ENCODE measurements at places on chromosomes 1 and 21. TPM values are rescaled to one million over a fixed set of nuclear protein-coding genes. Genes with fewer than 3 reads are reported as not detected.
A peak's percentile ranks its signal among the peaks of the same experiment; 100 is the strongest.

DNA sequence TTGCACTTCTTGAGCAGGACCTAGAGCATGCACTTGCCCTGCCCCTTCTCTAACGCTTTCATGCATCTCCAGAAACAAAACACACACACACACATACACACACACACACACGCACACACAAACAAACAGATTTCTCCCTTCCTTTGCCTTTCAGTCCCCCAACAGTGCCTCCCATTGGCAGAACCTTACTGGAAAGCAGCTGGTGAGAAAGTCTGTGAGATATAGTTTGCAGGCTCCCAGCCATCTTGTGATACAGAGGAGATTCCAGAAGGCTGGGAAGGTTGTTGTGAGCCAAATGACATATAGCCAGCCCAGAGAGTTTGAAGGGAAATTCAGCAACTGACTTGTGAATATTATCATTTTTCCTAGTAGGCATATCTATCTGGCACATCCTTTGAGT, 35.9 kb upstream of the ZRANB2 start:
- H3K4me3 ChIP-seq = no peak overlapping the region
- H3K27ac ChIP-seq = no peak overlapping the region
- H3K36me3 ChIP-seq = no peaks in the 10 kb centered on the region
- H3K4me1 ChIP-seq = no peaks in the 10 kb centered on the region

DNA sequence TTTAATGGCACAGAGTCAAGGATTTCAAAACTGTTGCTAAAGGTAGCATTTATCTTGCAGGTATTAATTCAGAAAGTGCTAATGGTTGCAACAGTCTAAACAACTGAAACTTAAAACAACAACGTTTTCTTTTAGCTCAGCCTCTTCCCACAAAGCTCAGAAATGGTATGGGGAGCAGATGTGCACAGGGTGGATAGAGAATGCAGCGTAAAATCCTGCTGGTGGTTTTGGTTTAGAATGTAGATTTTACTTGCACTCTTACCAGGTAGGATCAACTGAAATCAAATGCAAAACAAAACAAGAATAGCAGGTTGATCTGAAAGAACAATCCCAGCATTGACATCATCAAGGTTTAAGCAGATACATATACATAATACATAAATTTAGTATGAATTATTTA, 3.8 kb upstream of the LRRC8C start:
- H3K4me3 ChIP-seq = no peak overlapping the region
- no peaks in the 10 kb centered on the region for H3K4me1 ChIP-seq
- no peak overlapping the region for H3K27ac ChIP-seq
- H3K36me3 ChIP-seq = no peaks in the 10 kb centered on the region
- no peak for DNase-seq

DNA sequence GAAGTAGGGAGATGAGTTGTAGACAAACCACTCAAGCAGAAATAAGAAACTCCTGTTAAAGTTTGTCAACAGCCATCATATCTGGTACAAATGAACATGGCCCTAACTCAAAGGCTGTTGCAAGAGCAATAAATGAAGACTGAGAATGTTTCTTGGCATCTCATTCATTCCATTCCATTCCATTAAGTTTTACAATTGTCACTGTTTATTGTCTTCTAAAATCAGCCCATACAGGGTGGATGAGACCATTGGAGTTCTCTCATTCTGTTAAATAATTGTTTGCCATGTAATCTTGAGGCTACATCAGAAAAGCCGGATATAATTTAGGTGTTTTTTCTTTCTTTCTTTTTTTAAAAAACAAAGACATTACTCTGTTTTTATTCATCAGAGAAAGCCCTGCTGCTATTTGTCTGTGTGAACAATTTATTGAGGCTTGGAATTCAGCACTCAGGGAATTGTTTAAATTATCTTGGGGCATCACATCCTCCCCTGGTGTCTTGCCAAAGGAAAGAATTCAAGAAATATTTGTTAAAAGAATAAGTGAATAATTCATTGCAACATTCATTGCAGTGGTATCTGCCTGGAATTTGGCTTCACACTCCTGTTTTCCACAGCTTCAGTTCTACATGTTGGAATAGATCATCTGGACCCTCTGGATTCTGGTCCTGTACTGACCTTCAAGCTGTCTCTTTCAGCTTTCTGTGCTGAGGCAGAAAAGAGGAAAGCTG, 604.5 kb downstream of the PLPP3 start:
- H3K27me3 ChIP-seq = no peaks in the 10 kb centered on the region
- H3K4me3 ChIP-seq = no peak overlapping the region
- no peaks in the 10 kb centered on the region for H3K36me3 ChIP-seq
- no peaks in the 10 kb centered on the region for H3K4me1 ChIP-seq

GRCh38 chr1:32321712-32322291, 14.2 kb downstream of the MARCKSL1 start:
- no peaks in the 10 kb centered on the region for H3K4me1 ChIP-seq
- H3K4me3 ChIP-seq = no peak overlapping the region
- peaks cover 33% of the 10 kb centered on the region for H3K36me3 ChIP-seq
- no peaks in the 10 kb centered on the region for H3K27me3 ChIP-seq
- H3K27ac ChIP-seq = no peak overlapping the region

DNA sequence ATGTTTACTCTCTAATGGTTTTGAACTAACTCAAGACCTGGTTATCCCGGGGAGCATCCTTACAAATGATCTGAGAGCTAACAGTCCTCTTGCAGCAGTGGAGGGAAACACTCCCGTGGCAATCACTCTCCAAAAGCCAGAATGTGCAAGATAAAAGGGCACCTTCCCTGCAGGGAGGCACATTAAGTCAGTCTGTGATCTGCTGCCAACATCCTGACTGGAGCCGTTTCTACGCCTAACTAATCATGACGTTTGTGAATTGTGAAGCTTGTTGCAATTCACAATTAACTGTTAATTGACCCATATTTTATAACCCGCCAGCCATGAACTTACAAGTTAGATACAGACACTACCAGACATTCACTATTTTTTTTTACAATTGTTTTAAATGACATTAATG, 52.1 kb upstream of the LGALS8 start:
- no peaks in the 10 kb centered on the region for H3K36me3 ChIP-seq
- no peak for DNase-seq
- no peak overlapping the region for H3K4me3 ChIP-seq
- H3K4me1 ChIP-seq = no peaks in the 10 kb centered on the region
- no peaks in the 10 kb centered on the region for H3K27me3 ChIP-seq

DNA sequence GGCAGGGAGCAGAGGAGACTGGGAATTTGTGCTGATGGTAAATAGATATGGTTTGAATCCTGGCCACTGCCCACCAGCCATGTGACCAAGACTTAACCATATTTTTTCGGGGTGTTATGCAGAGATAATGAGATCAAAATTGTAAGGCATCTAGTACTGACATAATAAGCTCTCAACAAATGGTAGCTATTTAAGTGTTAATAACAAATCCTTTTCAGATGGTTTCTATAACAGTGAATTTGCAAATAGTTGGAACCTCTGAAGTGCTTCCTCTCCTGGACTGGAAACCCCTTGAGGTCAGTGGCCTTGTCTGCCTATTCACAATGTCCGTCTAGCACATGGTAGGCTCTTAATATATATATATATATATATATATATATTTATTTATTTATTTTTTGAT, 64.7 kb downstream of the MDM4 start:
- no peaks in the 10 kb centered on the region for H3K36me3 ChIP-seq
- H3K4me3 ChIP-seq = no peak overlapping the region
- peaks cover 26% of the 10 kb centered on the region for H3K4me1 ChIP-seq

GRCh38 chr1:184617433-184618029, 137.1 kb downstream of the EDEM3 start:
- no peaks in the 10 kb centered on the region for H3K4me1 ChIP-seq
- no peaks in the 10 kb centered on the region for H3K27me3 ChIP-seq
- no peak overlapping the region for H3K27ac ChIP-seq
- no peak overlapping the region for H3K4me3 ChIP-seq
- DNase-seq = no peak

DNA sequence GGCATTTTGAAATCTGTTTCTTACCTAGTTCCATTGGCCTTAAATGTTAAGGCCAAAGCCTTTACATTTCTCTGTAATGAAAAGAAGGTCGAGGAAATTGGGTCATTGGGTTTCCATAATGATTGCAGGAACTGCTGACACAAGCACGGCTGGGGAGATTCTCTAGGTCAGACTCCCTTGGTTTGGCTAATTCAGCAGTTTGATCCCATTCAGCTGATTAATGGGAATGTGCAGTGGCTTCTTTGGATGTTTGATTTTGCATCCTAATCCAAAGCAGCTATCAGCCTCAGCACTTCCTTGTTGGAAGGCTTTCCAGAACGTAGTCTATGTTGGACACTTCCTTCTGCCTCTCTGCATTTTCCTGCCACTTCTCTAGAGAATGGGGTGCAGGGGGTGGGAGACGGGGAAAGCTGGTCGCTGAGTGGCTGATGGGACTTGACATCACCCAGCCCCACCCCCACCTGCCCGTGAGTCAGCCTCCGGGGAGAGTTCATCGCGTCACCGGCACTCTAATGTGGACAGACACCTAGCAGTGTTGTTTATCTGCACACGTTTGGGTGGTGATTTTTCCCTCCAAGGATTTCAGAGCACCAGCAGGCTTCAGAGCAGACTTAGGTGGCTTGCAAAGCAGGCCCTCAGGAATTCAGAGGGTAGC, 5.4 kb downstream of the PSEN2 start:
- no peak for DNase-seq
- no peak overlapping the region for H3K27ac ChIP-seq
- H3K4me1 ChIP-seq = peaks cover 4% of the 10 kb centered on the region
- H3K27me3 ChIP-seq = no peaks in the 10 kb centered on the region
- peaks cover 11% of the 10 kb centered on the region for H3K36me3 ChIP-seq

DNA sequence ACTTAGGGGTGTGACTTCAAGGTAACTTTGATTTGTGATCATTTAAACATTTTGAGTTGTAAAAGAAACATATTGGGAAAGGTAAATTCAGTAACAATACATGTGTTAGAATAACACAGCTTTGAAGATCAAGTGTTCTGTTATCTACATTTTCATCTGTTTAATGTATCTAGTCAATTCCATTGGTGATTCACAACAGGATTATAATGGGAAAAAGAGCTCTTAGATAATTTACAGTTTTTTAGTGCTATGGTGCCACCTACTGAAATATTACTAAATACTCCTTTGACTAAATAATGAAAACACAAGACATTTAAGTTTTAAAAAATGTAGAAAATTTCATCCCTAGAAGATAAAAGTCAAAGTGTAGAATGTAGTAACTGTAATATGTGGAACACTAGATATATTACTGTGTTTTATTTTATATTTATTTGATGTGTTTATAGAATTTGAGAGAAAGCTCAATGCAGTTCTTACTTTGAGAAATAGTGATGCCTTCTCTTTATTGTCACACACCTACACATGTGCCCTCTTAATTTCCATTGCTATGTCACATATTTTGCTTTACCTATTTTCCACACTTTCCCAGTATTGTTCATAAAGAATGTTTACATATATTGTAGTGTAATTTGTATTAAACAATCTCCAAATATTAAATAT, 47.4 kb downstream of the PTPRC start:
- peaks cover 5% of the 10 kb centered on the region for H3K4me1 ChIP-seq
- no peak overlapping the region for H3K4me3 ChIP-seq
- no peak for DNase-seq
- no peaks in the 10 kb centered on the region for H3K36me3 ChIP-seq
- no peaks in the 10 kb centered on the region for H3K27me3 ChIP-seq
- no peak overlapping the region for H3K27ac ChIP-seq

DNA sequence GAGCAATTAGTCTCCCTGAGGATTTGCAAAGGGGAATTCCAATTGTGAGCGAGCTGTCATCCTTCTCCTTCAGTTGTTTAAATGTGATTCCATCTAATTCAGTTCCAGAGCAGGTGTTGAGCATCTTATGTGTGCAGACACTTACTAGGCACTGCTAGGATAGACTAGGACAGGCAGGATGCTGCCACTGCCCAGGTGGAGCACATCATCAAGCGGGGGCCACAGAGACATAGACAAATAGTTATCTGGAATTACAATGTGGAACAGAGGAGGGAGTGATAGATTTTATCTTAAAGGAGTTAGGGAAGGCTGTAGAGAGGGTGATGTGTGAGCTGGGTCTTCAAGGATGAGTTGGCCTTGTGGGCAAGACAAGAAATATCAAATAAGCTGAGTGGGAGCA, 55.9 kb downstream of the CDC7 start:
- H3K4me3 ChIP-seq = no peak overlapping the region
- no peak for DNase-seq
- H3K4me1 ChIP-seq = no peaks in the 10 kb centered on the region
- no peak overlapping the region for H3K27ac ChIP-seq

GRCh38 chr1:91617285-91617765, 116.7 kb downstream of the CDC7 start:
- H3K27ac ChIP-seq = no peak overlapping the region
- no peaks in the 10 kb centered on the region for H3K4me1 ChIP-seq
- H3K36me3 ChIP-seq = no peaks in the 10 kb centered on the region
- DNase-seq = peak; percentile 65

GRCh38 chr1:199719156-199719842, 308.2 kb upstream of the NR5A2 start:
- no peak overlapping the region for H3K27ac ChIP-seq
- DNase-seq = no peak

GRCh38 chr21:34593423-34593822, 21.5 kb downstream of the RCAN1 start:
- DNase-seq = no peak
- no peaks in the 10 kb centered on the region for H3K4me1 ChIP-seq
- no peak overlapping the region for H3K27ac ChIP-seq
- no peaks in the 10 kb centered on the region for H3K27me3 ChIP-seq
- no peaks in the 10 kb centered on the region for H3K36me3 ChIP-seq

DNA sequence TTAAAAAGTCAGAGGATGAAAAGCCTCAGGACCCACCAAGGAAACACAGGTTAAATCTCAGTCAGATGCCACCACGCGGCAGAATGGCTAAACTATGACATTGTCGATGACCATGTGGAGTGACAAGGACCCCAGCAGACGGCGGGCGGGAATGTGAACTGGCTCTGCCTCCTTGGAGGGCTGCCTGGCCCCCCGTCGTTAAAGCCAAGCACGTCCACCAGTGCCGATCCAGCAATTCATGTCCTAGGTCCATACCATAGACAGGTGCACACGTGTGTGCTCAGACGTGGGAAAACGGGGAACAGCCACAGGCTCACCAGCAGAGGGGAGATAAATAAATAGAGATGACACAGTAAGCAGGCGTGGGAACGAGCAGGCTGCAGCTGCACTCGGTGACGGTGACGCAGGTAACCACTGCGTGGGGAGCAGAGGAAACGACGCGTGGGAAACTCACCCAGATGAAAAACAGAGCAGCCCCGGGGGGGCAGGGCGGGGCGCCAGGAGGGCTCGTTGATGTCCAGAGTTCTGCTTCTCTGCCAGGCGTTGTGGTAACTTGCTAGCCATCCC, 28.3 kb upstream of the PCBP3 start:
- H3K36me3 ChIP-seq = no peaks in the 10 kb centered on the region
- H3K27ac ChIP-seq = no peak overlapping the region
- no peaks in the 10 kb centered on the region for H3K4me1 ChIP-seq
- no peak for DNase-seq

- no peaks in the 10 kb centered on the region for H3K36me3 ChIP-seq
- no peaks in the 10 kb centered on the region for H3K4me1 ChIP-seq
- no peak overlapping the region for H3K27ac ChIP-seq
- DNase-seq = no peak
- no peak overlapping the region for H3K4me3 ChIP-seq
Measured at GRCh38 chr1:55685560-55685959, 470.4 kb upstream of the USP24 start.

GBP6 gene
- polyA plus RNA-seq = not detected

HTR1D gene
- 11.5 TPM for polyA plus RNA-seq

UBASH3A gene
- polyA plus RNA-seq = not detected

ZNF593OS gene
- not detected for polyA plus RNA-seq

BSND gene
- 0.52 TPM for polyA plus RNA-seq

ARHGEF16 gene
- polyA plus RNA-seq = 25.0 TPM
